ENCODE measurements at places on chromosomes 13 and 19.

GRCh38 chr13:27791146-27791900, 960 bp upstream of the GSX1 start:
- no peak for DNase-seq

DNA sequence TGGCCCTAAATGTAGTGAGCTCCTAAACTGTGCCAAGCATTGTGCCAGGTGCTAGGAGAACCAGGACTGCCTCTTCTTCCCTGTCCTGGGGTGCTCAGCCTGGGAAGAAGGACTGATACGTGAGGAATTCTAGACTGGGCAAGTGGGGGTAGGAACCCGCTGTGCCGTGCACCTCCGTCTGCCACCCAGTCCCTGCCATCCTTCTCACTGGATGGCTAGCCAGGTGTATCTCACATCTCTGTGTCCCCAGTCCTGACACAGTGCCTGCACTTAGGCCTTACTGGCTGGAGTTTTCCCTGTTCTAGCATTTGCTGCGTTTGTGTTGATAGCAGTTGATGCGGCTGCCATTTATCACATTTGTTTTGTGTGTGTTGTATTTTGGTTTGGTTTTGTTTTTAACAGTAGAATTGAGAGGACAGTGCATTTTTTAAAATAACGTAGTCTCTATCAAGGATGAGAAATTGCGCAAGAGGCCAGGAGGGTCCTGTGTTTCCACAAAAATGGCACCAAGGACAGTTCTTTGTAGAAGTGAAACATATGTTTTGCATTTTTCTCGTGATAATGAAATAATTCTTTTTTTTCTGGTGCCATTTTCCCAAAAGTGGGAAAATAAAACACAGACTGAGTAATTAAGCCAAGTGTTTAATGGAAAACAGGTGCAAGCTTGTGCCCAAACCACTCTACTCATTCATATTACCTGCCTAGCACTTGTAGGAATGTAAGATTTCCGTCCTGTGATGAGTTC, 4.7 kb upstream of the GPR183 start:
- no peak for DNase-seq

DNA sequence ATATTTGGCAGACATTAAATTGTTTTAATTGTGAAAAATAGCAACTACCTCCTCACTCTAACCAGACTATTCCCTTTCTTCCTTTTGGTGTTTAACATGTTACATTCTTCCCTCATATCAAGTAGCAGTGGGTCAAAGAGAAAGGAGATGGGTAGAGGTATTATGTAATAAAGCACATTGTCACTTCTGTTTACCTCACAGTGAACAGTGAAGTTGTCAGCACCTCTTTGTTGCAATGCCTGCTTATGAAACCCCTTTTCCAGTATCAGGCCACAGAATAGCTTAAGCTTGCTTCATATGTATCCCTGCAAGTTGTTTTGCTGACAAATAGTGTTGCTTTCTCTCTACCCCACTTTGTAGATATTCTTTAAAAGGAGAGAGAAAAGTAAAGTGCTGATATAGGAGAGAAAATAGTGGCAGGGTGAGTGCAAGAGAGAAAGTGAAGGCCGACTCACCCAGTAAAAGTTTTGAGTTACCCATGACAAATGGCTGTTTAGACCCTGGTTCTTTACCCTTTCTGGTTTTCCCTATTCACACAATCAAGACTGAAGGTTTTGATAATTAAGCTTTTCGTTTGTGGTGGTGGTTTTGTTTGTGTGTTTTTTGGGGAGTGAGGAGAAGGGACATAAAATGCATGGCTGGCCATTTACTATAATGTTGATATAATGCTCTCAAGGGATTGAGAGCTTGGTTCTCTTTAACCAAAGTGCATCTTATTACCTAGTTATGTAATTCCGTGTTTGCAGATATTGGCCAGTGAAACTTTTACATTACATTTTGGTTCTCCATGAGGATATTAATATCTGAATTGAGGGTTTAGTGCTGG, 3.7 kb downstream of the ITM2B start:
- no peak for DNase-seq

DNA sequence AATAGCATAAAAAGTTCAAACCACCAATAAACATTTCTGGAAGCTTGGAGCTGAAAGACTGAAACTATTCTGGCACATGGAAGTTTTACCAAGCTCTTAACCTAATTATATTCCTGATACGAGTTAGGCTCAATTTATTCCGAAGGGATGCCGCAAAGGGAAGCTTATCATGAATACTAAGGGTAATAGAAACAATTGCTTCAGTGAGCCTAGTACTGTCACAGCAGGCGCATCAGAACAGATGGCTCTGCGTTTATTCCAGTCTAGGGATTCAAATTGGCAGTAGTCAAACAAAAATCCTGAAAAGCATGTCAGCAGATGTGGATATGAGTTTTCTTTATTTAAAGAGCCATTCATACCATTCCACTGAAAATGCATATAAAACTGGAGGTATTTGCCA, 779.5 kb downstream of the GPC5 start:
- DNase-seq, result no peak

DNA sequence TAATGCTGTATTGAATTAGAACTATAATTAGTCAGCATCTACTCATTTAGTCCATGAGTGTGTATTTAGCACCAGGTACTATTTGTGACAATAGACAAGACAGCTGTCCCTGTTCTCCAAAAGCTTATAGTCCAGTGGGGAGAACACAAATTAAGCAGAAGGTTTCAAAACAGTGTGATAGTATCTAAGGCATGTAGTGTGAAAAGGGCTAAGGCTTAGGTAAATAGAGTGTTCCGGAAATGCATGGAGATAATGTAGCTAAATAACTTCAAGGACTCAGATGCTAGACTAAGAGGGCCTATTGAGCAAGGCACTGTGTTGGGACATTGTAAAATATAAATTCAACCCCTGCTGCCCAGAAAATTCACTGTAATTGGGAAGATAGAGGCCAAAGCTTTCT, 144.1 kb upstream of the MIR17HG start:
- no peak for DNase-seq

GRCh38 chr19:53055117-53055516, 10.6 kb downstream of the ERVV-2 start:
- no peak for DNase-seq

DNA sequence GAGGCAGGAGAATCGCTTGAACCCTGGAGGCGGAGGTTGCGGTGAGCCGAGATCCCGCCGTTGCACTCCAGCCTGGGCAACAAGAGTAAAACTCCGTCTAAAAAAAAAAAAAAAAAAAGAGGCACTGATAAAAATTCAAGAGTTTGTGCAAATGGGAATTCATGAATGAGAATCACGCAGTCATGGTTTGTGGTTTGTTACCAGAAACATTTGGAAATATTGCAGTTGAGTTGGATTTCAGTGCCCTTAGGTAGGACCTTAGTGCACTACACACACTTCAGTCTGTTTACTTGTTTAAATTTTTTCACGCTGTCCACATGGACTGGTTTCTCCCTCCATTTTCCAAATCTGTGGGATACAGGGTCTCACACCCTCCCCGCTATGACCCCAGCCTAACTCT, 28.4 kb downstream of the ZNF844 start:
- DNase-seq, result no peak

DNA sequence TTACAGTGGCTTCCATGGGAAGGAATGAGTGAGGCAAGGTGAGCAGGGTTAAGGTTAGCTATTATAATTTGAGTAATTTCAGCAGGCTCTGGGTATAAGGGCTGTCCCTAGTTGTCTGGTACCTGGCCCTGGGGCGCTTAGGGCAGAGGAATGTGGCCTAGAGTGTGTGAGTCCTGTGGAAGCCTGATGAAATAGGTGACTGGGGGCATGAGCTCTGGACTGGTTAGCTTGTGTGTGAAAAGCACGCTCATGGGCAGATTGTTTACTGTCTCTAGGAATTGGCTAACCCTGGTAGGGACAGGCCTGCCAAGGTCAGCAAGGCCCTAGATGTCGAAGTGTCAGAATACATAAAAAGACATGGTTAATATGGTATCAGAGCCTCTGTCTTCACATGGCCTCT, 42.5 kb downstream of the SPRYD7 start:
- no peak for DNase-seq

GRCh38 chr13:45331692-45332035, 9.3 kb downstream of the TPT1 start:
- no peak for DNase-seq

- no peak for DNase-seq
These were observed 3.5 kb downstream of the FSTL3 start for GRCh38 chr19:679418-680286.

GRCh38 chr19:4991996-4992698, 23.2 kb downstream of the KDM4B start:
- no peak for DNase-seq

- peak; percentile 69 for DNase-seq
These were observed 1.0 kb downstream of the FNDC3A start for GRCh38 chr13:48976576-48977285.

- no peak for DNase-seq
These were observed 73.8 kb downstream of the MAP4K1 start for GRCh38 chr19:38543807-38544568.

- DNase-seq, result no peak
These were observed 14.6 kb downstream of the LHFPL6 start for GRCh38 chr13:39588384-39588783.

DNA sequence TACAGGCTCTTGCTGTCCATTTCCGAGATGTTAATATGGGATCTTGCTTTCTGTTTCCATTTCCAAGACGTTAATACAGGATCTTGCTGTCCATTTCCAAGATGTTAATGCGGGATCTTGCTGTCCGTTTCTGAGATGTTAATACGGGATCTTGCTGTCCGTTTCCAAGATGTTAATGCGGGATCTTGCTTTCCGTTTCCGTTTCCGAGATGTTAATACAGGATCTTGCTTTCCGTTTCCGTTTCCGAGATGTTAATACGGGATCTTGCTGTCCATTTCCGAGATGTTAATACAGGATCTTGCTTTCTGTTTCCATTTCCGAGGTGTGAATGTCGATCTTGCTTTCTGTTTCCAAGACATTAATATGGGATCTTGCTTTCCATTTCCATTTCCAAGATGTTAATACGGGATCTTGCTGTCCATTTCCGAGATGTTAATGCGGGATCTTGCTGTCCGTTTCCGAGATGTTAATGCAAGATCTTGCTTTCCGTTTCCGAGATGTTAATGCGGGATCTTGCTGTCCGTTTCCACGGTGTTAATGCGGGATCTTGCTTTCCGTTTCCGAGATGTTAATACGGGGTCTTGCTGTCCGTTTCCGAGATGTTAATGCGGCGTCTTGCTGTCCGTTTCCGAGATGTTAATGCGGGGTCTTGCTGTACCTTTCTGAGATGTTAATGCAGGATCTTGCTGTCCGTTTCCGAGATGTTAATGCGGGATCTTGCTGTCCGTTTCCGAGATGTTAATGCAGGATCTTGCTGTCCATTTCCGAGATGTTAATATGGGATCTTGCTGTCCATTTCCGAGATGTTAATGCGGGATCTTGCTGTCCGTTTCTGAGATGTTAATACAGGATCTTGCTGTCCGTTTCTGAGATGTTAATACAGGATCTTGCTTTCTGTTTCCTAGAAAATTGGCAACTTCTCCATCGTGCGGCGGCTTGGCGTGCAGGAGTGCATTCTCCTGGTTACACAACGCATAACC, 38.3 kb downstream of the PEX11G start:
- DNase-seq, result peak; percentile 55

GRCh38 chr13:91346850-91347201, 661 bp upstream of the MIR17HG start:
- no peak for DNase-seq

- DNase-seq, result no peak
These were observed 125.9 kb downstream of the MIPEP start for GRCh38 chr13:23763318-23763717.

GRCh38 chr19:30379841-30380610, 7.8 kb downstream of the ZNF536 start:
- no peak for DNase-seq

Measured in Jurkat, Clone E6-1 (cell line).